CD4-positive, alpha-beta T cell treated with Interleukin-15 for 1 hour (primary cell): ENCODE measurements at places on chromosomes 2 and 18.

- DNase-seq: no peak
Observed at GRCh38 chr2:47535996-47536395, 133.0 kb downstream of the MSH2 start.

DNA sequence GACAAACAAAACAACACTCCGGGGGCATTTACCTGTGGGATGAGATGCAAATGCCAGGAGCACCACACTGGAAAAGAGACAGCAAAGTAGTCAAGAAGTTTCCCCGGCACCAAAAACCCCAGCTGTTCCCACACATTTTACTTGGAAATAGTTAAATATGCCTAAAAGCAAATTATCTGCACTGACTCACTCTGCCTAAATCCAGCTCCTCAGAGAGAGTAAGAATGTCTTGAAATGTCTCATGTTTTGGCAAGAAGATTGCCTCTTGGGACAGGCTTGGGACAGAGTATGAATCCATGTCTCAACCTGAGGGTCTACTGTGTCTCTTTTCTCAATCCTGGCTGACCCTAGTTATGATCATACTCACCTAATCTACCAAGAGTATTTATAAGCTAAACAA is 87.5 kb upstream of the RIOK3 start:
- DNase-seq: no peak

DNA sequence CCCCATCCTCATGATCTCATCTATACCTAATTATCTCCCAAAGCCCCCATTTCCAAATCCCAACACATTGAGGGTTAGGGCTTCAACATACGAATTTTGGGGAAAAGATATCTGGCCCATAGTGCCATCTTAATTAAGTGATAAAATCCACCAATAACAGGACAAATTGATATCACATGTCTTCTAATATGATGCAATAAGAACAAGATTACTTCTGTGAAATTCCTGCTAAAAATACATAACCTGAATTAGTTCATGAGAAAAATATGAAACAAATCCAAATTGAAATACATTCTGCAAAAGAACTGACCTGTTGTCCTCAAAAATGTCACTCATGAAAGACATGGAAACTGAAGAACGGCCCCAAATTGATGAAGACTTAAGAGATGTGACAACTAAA is 28.8 kb downstream of the FOXI3 start:
- DNase-seq: no peak

DNA sequence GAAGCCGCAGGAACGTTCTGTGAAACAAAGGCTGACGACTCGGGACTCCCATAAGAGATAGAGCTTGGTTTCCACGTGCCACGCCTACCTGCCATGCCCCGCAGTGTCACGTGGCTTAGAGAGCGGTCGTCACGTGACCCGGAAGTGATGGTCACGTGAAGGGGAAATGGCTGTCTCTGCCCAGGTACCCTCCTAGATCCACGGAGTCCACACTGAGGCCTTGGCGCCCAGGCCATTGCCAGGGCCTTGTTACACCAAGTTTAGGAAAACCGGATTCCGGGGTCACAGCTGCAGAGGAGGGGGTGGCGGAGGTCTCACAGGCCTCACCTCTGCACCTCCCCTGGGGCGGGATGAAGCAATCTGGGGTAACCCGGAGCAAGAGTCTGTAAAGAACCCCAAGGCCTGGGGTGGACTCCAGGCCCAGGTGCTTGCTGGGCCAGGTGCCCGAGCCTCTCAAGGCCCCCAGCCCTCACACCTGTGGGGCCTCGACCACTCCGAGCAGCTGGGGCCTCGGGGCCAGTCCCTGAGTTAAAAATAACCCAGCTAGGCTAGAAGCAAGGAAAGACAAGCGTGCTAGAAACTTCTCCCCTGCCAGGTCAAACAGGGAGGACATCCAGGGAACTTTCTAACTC is 113.5 kb upstream of the ZNF236 start:
- DNase-seq: no peak
